ENCODE measurements at places on chromosomes 5 and 9.

GRCh38 chr9:38362852-38363588 is 29.5 kb upstream of the ALDH1B1 start:
- DNase-seq, result no peak

DNA sequence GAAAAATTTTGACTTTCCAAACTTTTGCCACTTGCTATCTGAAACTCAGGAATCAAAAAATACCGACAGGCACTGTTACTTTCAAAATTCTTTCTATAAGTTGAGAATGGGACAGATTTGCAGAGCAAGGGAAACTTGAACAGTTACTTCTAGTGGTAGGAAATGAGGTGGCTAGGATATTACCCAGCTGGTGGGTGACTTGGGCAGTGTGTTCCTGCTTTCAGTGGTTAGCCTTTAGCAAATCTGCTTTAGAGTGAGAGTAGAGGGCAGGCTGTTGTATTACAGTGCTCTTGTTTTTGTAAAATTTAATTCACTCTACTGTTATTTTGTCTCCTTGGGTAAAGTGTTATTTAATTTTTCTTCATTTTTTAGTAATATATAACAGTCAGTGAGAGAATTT is 40.2 kb upstream of the ROPN1L start:
- DNase-seq, result no peak

GRCh38 chr9:87372356-87372851 is 125.3 kb upstream of the DAPK1 start:
- no peak for DNase-seq

- no peak for DNase-seq
Measured at GRCh38 chr9:97188545-97188944, 118.9 kb upstream of the CCDC180 start.

DNA sequence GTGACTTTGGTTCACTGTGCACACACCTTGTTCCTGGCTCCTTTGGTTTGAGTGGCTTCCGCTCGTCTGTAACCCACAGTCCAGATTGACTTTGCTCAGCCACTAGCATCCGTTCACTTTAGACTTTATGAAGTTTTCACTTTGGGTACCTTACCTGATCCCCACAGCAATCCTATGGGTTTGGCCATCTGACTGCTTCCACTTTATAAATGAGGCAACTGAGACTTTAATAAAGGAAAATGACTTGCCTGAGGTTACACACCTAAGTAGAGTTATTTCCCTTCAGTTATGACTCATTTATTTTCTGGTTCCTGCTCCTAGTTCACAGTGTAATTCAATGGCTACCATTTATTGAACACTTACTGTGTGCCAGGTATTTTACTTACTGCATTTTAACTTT is 94.2 kb upstream of the SAP30L start:
- DNase-seq, result no peak
